ENCODE measurements at places on chromosomes 12 and 14.

DNA sequence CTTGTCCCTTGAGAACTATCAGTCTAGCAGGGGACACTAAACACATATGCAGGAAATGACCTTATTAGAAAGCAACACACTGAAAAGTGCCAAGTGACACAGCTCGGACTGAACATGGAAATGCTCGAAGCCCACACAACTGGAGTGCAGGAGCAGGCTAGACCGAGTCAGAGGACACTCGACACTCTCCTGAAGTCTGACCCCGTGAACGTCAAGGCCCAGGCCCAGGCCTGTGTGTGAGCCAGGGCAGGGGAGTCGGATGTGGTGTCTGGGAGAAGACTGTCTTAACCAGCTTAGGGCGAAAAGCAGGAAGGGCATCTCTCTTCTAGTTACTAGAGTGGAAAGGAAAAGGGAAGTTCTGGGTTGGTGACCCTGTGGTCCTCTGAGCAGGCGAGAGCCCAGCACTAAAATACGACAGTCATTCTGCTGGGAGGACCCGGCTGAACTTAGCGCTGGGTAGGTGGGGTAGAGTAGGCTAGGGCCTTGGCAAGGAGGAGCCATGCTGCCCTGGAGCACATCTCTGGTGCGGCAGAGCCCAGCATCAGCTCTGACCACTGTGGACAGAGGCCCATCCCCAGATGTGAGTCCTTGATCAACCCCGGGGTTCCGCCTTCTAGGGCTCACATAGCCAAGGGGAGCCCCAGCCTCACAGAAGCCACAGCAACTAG is 93.0 kb downstream of the NTF3 start:
- no peak for DNase-seq

GRCh38 chr12:83826112-83826511 is 1086.5 kb downstream of the SLC6A15 start:
- no peak for DNase-seq

- DNase-seq = no peak
These were observed 8.3 kb downstream of the FMNL3 start for GRCh38 chr12:49698619-49699545.

GRCh38 chr12:88011755-88012154 is 17.4 kb downstream of the C12orf50 start:
- DNase-seq = no peak
